ENCODE measurements at places on chromosomes 1 and 21. TPM values are rescaled to one million over a fixed set of nuclear protein-coding genes. Genes with fewer than 3 reads are reported as not detected.

GRCh38 chr1:109040627-109040988, 1.3 kb downstream of the WDR47 start:
- DNase-seq, result no peak

GRCh38 chr1:221562542-221563475, 179.1 kb downstream of the DUSP10 start:
- DNase-seq, result no peak

The NPHS2 gene
- polyA plus RNA-seq, result not detected

The FBXO2 gene
- 83.7 TPM for polyA plus RNA-seq

DNA sequence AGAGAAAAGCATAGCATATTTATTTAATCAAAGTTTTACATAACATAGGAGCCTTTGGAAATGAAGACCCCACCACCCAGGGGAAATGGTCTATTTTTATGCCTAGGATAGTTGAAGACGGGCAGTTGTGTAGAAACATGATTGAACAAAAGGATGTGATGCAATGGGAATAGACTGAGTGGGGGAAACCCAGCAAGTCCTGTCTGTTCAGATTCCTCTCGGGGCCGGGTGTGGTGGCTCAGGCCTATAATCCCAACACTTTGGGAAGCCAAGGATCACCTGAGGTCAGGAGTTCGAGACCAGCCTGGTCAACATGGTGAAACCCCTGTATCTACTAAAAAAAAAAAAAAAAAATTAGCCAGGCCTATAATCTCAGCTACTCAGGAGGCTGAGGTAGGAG, 298.3 kb downstream of the MATN1 start:
- DNase-seq, result no peak

Data from keratinocyte (primary cell).